Esophagus squamous epithelium (tissue), 5 donors: ENCODE measurements at places on chromosomes 16 and 17.

- DNase-seq, result no peak
Measured at GRCh38 chr16:79175286-79176057, 425.1 kb downstream of the MAF start.

- DNase-seq, result no peak
Measured at GRCh38 chr16:88738151-88739084, 32.1 kb downstream of the CTU2 start.

DNA sequence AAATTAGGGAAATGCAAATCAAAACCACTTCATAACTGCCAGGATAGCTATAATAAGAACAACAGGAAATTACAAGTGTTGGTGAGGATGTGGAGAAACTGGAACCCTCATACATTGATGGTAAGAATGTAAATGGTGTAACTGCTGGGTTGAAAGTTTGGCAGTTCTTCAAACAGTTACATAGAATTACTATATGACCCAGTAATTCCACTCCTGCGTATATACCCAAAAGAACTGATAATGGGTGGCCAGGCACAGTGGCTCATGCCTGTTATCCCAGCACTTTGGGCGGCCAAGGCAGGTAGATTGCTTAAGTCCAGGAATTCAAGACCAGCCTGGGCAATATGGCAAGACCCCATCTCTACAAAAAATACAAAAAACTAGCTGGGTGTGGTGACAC, 4.5 kb upstream of the CMTM4 start:
- DNase-seq, result no peak

DNA sequence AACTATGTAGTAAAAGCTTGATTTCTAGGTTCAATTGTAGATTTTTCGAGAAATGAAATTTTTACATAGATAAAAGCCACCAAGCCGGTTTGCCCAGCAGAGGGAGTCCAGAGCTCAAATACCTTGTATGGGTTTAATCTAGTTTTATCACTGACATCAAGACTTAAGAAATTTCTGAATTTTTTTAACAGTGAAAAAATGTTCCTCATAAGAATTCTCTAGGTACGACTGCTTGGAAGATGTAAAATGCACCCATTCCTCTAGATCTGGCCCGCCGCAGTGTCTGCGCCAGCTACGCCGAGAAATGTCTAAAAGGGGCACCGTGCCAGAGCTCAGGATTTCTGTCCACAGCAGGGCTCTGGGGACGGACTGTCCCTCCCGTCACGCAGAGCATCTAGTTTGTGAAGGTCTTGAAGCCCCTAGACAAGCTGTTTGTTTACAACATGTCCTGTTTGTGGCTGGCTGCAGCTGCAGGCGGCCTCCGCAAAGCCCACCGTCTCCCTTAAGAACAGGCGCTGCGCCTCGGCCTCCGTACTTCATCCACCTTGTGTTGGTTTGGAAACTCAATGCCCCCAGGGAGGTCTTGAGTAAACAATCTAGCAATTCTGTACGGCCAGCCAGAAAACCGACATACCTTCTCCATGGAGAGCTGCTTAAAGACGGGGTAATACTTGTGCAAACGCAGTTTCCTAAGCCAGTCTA, 24.8 kb downstream of the MAP1LC3B start:
- no peak for DNase-seq

- no peak for DNase-seq
Measured at GRCh38 chr17:20310481-20310880, 156.9 kb downstream of the LGALS9B start.

DNA sequence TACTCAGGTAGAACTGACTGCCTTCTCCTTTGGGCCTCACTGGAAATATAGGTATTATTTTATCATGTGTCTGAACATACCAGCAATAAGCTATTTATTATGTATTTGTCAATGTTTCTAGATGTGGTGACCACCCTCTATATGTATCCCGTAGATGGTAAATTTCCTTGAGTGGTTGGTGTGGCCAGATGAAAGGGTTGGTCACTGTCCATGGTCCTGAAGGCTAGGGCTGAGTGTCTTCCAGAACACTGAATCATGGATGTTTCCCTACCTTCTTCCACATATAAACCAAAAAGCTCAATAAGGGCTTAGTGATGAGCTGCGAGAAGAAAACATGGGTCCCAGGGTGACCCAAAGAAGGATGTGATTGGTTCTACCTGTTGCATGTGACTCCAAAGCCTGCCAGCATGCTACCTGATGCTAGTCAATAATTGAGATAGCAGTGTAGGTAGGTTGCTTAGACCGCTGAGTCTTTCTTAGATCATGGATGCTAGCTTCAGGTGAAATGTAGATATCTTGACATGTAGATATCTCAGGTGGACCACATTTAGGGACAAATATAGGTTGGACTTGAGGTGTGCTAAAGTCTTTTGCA, 150.3 kb downstream of the ASIC2 start:
- no peak for DNase-seq

DNA sequence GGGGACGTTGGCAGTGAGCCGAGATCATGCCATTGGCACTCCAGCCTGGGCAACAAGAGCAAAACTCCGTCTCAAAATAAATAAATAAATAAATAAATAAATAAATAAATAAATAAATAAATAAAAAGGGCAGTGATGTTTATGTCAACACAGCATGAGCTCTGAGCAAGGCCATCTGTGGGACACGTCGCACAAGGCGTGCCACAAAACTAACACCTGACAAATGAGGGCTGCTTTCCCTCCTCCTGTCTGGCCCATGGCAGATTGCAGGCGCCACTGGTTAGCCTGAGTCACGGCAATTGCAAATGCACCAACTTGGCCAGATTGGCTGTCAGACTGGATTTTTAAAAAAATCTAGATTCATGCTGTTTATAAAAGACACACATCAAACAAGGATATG, 25.9 kb upstream of the SPNS3 start:
- DNase-seq, result no peak

DNA sequence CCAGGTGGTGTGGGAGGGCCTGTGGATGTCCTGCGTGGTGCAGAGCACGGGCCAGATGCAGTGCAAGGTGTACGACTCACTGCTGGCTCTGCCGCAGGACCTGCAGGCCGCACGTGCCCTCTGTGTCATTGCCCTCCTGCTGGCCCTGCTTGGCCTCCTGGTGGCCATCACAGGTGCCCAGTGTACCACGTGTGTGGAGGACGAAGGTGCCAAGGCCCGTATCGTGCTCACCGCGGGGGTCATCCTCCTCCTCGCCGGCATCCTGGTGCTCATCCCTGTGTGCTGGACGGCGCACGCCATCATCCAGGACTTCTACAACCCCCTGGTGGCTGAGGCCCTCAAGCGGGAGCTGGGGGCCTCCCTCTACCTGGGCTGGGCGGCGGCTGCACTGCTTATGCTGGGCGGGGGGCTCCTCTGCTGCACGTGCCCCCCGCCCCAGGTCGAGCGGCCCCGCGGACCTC, 798 bp downstream of the CLDN9 start:
- DNase-seq, result no peak

DNA sequence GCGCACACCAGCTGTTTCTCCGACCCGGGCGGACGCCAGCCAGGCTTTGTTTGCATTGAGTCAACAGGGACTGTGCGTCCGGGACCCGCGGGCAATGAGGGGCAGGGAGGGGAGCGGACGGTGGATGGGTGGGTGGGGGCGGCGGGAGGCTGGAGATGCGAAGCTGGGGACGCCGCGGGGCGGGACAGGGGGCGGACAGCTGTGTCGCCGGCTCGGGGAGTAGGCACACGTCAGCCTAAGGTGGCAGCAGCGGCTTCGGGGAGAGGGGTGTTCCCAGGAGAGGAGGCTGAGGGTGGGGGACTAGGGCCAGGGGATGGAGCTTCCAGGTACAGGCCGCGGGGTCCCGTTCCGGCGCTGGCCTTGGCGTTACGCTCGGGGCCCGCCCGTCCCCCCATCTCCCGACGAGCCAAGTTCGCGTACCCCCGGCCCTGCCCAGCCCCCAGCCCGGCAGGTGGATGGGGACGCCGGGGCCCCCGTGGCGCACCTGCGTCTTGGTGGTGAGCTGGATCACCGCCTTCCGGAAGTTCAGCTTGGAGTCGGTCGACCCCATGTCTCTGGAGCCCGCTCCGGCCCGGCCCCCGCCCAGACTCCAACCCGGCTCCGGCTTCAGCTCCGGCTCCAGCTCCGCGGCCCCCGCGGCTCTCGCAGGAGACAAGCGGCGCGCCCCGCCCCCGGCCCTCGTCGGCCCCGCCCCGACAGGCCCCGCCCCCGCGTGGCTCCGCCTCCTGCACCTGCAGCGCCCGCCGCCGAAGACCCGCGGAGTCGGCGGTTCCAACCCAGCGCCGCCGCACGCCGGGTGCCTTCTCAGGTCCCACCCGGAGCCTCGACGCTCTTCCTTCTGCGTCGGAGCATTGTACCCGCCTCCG, at the start of gene HID1:
HID1 (minus strand) TSS at position 653 of the 866 bp plus-strand sequence; CDS start at position 550, 103 bp downstream.
- DNase-seq, result no peak

DNA sequence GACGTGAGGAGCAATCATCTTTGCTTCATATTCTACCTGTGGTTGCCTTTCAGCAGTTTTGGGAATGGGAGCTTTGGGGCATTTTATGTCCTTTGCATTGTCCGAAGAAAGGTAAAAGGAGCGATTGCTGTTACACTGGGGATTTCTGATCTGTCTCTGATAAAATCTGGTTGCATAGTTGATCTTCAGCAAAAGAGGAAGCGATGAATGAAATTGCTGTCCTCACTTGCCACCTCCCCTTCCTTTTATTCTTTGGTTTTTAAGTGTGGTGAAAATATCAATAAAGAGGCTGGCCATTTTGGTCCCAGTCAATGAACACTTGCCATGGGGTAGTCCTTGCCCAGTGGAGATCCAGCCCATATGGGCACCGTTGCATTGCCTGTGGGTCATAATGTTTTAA, 236.8 kb downstream of the MSI2 start:
- DNase-seq, result no peak

DNA sequence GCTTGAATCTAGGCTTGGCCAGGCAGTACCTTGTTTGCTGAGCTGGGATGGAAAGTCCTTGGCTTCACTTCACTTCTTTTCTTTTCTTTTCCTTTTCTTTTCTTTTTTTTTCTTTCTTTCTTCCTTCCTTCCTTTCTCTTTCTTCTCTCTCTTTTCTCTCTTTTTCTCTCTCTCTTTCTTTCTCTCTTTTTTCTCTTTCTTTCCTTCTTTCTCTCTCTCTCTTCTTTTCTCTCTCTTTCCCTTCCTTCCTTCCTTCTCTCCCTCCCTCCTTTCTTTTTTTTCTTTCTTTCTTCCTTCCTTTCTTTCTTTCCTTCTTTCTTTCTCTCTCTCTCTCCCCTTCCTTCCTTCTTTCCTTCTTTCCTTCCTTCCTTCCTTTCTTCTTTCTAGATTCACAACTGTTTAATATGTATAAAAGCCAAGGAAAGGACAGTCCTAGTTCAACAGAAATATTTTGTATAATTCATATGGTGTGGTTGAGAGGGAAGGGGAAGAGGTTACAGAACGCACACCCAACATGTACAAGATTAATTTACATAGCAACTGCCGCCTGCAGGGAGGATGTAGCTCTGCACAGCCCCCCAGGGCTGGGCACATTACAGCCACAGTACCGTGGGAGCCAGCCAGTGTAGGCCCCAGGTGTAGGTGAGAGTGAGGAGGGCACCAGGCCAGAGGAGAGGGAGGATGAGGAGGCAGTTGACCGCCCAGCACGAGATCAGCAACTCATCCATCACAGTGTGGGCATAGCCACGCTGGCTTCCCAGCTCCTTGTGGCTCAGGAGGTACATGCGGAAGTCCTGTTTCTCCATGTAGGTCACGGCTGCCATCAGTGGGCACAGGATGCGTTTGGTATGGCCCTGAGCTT, 9.7 kb upstream of the ITGB3 start:
- no peak for DNase-seq

DNA sequence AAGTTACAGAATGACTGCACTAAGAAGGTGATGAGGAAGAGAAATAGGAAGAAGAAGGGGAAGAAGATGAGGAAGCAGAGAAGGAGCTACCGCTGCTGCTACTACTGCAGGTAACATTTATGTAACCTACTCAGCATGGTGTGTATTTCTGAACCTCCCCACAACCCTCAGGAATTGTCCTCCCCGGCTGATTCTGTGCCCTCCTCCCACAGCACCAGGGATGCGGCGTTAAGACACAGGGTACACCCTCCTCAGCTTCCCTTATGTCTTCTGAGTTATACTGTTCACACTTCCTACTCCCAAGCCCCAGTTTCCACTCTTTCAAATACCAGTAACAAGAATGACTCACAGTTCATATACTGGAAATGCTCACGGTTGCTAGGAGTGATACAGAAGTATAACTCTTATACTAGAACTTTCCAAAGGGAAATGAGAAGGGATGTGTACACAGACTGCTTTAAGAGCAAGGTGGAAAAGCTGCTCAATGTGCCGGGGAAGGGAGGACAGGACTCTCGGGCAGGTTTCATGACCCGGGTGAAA, 224.5 kb upstream of the PSMD7 start:
- DNase-seq, result no peak

GRCh38 chr17:30333503-30334360, at the start of gene TMIGD1:
TSS of gene TMIGD1 (minus strand) at chr17:30334057. CDS start at chr17:30332133, 1,924 bp downstream.
- no peak for DNase-seq

DNA sequence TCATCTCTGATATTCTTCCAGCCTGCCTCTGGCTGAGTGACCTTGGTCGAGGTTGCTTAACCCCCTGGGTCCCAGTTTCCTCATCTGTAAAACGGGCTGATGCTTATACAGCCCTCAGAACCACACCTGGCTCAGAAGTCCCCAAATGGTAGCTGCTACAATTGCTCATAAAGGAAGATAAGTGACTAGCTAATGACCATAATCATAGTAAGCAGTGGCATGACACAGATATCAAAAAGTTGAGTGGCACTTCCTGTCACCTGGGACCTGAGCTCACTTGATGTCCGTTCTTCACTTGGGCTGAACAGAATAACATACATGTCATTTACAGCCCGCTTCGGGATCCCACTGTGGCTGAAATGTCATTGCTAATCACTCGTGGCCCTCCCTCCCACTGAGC, 1.8 kb downstream of the MGRN1 start:
- DNase-seq, result no peak

GRCh38 chr16:12417030-12417814, 386.5 kb downstream of the CPPED1 start:
- DNase-seq, result no peak

DNA sequence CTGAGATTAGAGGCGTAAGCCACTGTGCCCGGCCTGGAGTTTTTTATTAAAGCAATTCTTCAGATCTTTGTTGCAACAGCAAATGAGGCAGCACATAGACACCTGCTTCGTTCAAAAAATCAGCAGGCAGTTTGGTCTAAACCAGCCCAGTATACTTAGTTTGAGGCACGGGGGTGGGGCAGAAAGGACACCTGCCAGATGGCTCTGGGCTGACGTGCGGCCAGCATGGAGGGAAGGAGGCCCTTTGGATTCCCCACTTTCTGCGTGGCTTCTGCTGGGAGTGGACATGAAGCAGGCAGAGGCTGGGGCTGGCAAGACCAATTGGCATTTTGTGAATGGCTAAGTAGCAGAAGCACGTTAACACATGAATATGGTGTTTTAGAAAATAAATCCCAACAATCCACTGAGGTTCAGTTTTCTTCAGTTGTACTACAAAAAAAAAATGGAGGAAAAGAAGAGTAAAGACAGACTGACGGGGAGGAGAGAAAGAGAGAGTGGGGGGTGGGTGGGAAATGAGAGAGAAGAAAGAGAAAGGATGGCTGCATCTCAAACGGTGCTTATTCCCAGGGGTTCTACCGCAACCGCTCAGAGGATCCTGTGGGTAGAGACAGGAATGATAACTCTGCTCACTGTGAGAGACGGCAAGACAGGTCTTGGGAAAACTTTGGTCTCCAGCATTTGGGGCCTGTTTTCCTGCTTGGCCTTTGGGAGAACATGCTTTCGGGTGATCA, 16.3 kb downstream of the C16orf46 start:
- DNase-seq, result no peak

GRCh38 chr16:1540556-1540855, 7.0 kb downstream of the TMEM204 start:
- no peak for DNase-seq

GRCh38 chr17:42025191-42025579, 5.3 kb downstream of the NKIRAS2 start:
- DNase-seq, result no peak
